ENCODE measurements at places on chromosomes 12 and 14.

- no peak for DNase-seq
Observed at GRCh38 chr12:19761463-19761862, 322.2 kb downstream of the AEBP2 start.

GRCh38 chr12:38898001-38898684, 7.2 kb downstream of the CPNE8 start:
- no peak for DNase-seq

DNA sequence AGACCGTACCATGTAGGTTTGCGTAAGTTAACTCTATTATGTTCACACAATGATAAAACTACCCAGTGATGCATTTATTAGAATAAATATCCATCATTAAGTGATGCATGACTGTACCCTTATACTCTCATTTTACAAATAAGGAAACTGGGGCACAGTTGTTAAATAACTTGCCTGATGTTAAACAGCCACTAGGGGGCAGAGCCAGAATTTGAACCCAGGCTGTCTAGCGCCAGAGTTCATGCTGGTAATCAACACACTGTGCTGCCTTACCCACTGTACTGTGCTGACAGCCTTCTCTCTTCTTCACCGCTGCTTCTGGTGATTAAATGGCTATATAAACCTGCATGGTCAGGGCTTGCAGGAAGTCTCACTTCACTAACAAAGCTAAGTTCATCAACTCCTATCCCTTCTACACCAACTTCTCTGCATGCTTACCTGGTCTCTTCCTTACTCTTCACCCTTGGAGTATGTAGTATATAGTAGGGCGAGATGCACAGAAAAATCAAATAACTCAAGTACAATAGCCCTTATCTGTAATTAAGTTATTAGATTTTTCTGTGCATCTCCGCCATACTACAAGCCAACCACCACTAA, 43.6 kb upstream of the APPL2 start:
- DNase-seq: no peak

- DNase-seq: no peak
Observed at GRCh38 chr12:130418251-130418650, 80.6 kb downstream of the PIWIL1 start.

GRCh38 chr12:113837528-113838296, 128.4 kb downstream of the RBM19 start:
- DNase-seq: no peak
